HCT116 (cell line): ENCODE measurements at places on chromosomes 3 and 15. TPM values are rescaled to one million over a fixed set of nuclear protein-coding genes. Genes with fewer than 3 reads are reported as not detected.

GRCh38 chr3:67832817-67833216 is 178.4 kb upstream of the SUCLG2 start:
- no peak for DNase-seq
- no peak overlapping the region for H3K4me3 ChIP-seq
- no peaks in the 10 kb centered on the region for H3K27me3 ChIP-seq
- no peaks in the 10 kb centered on the region for H3K36me3 ChIP-seq
- no peaks in the 10 kb centered on the region for H3K4me1 ChIP-seq

DNA sequence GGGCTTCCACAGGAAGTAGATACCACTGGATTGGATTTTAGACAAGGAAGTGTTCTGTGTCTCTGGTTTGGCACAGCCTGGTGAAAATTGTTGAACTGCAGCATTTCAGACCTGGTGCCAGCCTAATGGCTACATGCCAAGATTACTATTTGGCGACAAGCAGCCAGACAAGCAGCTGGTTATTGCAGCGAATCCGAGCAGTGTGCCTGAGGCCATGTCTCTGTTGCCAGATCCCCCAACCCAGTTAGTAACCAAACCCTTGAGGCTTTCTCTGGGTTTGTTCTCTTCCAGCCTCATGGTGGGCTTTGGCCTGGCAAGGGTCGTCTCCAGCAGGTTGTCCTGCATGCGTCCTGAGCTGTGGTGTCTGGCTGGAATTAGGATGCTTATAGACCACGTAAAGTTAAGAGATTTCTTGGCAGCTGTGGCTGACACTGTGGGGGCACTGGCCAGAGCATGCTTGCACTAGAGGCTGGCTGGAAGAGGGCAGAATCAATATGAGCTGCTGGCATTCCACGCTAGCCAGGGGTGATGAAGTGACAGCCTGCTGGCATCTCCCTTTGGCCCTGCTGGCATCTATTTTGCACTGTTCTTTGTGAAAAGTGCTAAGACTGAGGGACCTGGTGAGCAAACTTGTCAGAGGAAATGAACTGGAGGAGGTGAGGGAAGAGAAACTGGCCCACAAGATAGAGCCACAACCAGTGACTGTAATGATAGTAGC is 172.6 kb downstream of the RBMS3 start:
- H3K27ac ChIP-seq = no peak overlapping the region
- no peaks in the 10 kb centered on the region for H3K27me3 ChIP-seq

- H3K4me1 ChIP-seq = no peaks in the 10 kb centered on the region
- no peak for DNase-seq
- H3K4me3 ChIP-seq = no peak overlapping the region
- no peak overlapping the region for H3K27ac ChIP-seq
- no peaks in the 10 kb centered on the region for H3K27me3 ChIP-seq
Observed at GRCh38 chr3:96182756-96183155, 631.6 kb upstream of the EPHA6 start.

DNA sequence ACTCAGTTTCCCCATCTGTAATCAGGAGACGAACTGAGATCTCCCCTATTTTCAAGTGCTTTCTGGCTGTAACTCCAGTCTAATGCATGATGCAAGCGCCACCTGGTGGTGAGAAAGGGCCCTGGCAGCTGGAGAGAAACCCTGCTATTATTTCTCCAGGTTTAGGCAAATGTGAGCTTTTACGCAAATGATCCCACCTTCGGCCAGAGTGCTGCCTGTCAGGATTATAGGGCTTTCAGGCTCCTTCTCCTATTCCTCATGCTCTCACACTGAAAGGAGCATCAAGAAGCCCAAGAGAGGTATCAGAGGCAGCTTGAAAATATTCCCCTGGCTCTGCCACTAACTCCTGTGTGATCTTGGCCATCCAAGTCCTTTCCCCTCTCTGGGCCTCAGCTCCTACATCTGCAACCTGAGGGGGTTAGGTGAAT is 93.9 kb upstream of the RASGRF1 start:
- H3K36me3 ChIP-seq = no peaks in the 10 kb centered on the region
- H3K4me3 ChIP-seq = no peak overlapping the region
- H3K4me1 ChIP-seq = peaks cover 8% of the 10 kb centered on the region
- H3K27ac ChIP-seq = no peak overlapping the region
- no peaks in the 10 kb centered on the region; the same call in 1 of the 2 replicates for H3K27me3 ChIP-seq

DNA sequence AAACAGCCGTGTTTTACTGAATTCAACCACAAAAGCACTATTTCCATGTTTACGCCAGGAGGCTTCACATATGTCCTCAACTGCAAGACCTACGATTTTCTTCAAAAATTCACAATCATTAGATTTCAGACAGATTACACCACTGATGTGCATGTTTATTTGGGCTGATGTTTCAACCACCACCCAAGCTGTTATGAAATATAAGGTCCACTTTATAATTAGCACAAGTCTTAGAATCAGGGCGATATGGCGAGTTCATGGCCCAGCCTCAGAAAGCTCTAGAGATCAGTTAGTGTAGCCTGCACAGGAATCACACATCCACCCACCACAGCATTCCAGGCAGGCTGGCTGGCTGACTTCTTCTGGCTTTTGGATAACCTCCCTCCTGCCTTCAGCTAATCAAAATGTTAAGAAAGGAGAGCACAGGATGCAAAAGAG is 15.4 kb downstream of the SH3BP5 start:
- no peak overlapping the region for H3K27ac ChIP-seq
- H3K27me3 ChIP-seq = no peaks in the 10 kb centered on the region
- no peaks in the 10 kb centered on the region for H3K36me3 ChIP-seq
- peaks cover 5% of the 10 kb centered on the region for H3K4me1 ChIP-seq
- no peak for DNase-seq

GRCh38 chr3:196650740-196651311 is 11.3 kb downstream of the NRROS start:
- DNase-seq = no peak
- peaks cover 7% of the 10 kb centered on the region; the same call in 1 of the 2 replicates for H3K4me1 ChIP-seq
- H3K27ac ChIP-seq = no peak overlapping the region
- H3K36me3 ChIP-seq = no peaks in the 10 kb centered on the region
- no peak overlapping the region for H3K4me3 ChIP-seq

- H3K36me3 ChIP-seq = no peaks in the 10 kb centered on the region
- H3K4me3 ChIP-seq = no peak overlapping the region
- no peak for DNase-seq
- no peaks in the 10 kb centered on the region for H3K4me1 ChIP-seq
- H3K27ac ChIP-seq = no peak overlapping the region
Observed at GRCh38 chr3:14230729-14231128, 52.1 kb downstream of the LSM3 start.

DNA sequence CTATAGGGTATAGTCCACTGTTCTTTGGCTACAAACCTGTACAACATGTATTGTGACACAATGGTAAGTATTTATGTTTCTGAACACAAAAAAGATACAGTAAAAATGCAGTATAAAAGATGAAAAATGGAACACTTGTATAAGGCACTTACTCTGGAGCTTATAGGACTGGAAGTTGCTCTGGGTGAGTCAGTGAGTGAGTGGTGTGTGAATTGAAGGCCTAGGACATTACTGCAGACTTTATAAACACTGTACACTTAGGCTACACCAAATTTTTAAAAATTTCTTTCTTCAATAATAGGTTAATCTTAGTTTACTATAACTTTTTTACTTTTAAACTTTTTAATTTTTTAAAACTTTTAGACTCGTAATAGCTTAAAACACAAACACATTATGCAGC is 10.5 kb upstream of the PDZRN3 start:
- no peaks in the 10 kb centered on the region for H3K27me3 ChIP-seq
- H3K4me3 ChIP-seq = no peak overlapping the region
- no peaks in the 10 kb centered on the region for H3K4me1 ChIP-seq
- no peak overlapping the region for H3K27ac ChIP-seq
- DNase-seq = no peak

DNA sequence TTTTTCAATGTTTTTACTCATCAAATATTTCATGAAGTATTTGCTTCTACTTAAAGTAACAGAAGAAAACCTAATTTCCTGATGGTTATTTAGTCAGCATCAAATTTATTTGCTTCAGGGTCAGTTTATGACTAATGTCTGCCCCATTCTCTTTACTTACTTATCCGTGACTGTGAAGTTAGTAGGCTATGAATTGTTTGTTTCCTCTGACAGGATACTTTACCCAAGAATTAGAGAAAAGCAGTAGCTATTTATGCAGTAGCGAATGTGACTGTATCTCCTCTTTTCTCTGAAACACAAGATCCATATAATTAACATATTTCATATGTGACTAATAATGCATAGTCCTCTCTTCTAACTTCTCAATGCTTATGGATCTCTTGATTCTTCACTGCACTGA is 329.9 kb upstream of the ROBO1 start:
- no peak overlapping the region for H3K4me3 ChIP-seq
- H3K27me3 ChIP-seq = no peaks in the 10 kb centered on the region
- H3K4me1 ChIP-seq = no peaks in the 10 kb centered on the region
- no peak overlapping the region for H3K27ac ChIP-seq
- no peaks in the 10 kb centered on the region for H3K36me3 ChIP-seq

CTXND1 gene
- total RNA-seq = not detected

TICRR gene
- 24.8 TPM for total RNA-seq

GOLGA8H gene
- total RNA-seq = 0.79 TPM

SGO1 gene
- total RNA-seq = 23.5 TPM
